ENCODE measurements at places on chromosomes 11 and 22. TPM values are rescaled to one million over a fixed set of nuclear protein-coding genes. Genes with fewer than 3 reads are reported as not detected.

GGTLC2 gene
- total RNA-seq, result not detected

TMEM45B gene
- total RNA-seq, result not detected

DMC1 gene
- total RNA-seq, result 12.1 TPM

DKK3 gene
- 11.1 TPM for total RNA-seq

OR51E1 gene
- total RNA-seq, result not detected

MRGPRX4 gene
- total RNA-seq, result not detected

CACNA1I gene
- under 0.01 TPM for total RNA-seq

P2RY2 gene
- total RNA-seq, result not detected

KLHL35 gene
- total RNA-seq, result 1.4 TPM

CNGA4 gene
- 0.37 TPM for total RNA-seq

Measured in subcutaneous preadipocyte (primary cell).